ENCODE measurements at places on chromosomes 1 and 21.

DNA sequence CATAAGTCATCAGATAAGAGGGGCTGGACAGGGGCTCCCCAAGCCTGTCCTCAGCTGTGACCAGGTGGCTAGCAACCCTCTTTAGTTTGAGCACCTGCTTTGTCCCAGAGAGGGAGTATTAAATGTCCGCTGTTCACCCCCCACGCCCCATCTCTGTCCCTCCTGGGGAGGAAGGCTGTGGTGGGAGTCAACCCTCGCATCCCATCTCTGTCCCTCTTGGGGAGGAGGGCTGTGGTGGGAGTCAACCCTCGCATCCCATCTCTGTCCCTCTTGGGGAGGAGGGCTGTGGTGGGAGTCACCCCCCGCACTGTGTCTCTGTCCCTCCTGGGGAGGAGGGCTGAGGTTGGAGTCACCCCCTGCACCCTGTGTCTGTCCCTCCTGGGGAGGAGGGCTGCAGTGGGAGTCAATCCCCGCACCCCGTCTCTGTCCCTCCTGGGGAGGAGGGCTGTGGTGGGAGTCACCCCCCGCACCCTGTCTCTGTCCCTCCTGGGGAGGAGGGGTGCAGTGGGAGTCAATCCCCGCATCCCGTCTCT lies 72.6 kb upstream of the ABCG1 start:
- no peak for DNase-seq

DNA sequence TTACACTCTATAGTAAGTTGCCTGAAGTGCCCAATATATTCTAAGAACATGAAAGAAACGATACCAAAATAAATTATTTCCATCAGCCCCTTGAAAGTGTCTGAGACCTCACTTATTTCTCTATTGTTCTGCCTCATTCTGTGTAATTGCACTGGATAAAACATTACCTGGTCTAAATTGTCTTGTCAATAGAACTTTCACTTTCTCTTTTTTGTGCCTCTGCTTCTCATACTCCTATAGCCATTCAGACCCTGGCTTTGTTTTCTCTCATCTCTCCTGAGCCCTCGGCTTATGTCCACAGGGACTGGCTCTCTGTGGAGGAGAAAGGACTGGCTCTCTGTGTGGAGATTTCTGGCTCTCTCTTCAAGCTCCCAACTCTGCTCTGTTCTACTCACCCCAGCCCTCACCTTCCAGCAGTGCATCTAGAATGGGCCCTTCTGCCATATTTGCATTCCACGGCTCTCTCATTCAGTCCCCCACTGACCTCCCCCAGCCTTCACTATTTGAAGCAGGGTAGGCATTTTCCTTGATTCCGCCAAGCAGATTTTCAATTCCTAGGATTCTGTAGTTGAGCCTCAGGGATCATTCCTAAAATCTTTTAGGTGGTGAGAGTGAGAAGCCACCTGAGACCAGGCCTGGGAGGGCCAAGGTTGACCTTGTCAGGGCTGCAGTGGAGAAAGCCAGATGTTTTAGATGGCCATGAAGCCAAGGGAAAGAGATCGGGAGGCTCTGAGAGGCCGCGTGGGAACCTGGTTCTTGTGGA lies 15.9 kb upstream of the GALNT2 start:
- DNase-seq, result no peak

DNA sequence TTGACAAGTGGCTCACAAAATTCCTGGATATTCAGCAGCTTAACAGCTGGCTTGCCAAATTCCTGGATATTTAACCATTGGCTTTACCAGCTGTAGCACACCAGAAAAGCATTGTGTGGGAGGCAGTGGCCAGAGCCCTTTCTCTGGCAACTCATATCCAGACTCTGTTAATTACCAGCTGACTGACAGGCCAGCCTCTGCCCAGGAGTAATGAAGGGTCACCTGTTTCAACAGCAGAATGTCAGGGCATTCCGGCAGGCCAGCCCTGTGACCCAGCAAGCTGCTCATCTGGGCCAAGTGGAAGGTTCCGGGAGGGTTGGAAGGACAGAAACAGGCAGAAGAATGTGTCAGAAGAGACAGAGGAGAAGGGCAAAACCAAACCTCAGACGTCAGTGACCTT lies 35.2 kb upstream of the KIRREL1 start:
- DNase-seq, result no peak

DNA sequence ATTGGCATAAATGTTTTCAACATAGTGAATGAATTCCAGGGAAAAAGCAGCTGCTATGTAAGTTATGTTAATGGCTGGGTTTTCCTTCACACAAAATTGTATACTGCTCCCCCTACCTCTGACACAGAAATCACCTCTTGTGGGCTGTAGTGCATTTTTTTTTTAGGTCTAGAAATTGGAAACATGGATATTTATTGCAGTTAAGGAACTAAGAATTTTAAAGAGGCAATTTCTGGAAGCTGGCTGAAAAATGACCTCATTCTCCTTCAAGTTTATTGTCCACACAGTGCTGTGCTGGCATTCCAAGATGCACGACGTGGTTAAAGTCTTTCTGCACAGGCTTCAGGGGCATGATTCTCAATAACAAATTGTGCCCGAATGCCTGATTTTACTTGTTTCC lies 1424.2 kb downstream of the MRPL39 start:
- no peak for DNase-seq

GRCh38 chr1:54342742-54343687 lies 63.2 kb downstream of the SSBP3 start:
- DNase-seq, result no peak

DNA sequence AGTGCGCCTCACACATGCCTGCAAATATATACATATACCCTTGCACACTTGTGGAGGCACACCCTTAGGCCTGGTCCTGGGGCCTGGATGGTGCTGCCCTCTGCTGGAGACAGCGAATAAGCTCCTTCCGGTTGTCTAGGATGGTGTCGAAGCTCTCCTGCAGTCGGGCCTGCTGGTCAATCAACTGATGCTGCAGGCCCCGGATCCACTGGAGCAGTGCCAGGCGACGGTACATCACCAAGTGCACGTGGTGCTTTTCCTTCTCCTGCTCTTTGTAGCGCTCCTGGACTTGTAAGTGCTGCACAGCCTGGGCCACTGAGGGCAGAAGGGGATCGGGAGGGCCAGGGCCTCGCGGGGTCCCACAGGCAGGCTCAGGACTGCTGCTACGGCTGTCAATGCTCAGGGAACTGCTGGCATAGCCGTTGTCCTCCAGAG lies 3.1 kb downstream of the C1orf216 start:
- peak; percentile 56 for DNase-seq

DNA sequence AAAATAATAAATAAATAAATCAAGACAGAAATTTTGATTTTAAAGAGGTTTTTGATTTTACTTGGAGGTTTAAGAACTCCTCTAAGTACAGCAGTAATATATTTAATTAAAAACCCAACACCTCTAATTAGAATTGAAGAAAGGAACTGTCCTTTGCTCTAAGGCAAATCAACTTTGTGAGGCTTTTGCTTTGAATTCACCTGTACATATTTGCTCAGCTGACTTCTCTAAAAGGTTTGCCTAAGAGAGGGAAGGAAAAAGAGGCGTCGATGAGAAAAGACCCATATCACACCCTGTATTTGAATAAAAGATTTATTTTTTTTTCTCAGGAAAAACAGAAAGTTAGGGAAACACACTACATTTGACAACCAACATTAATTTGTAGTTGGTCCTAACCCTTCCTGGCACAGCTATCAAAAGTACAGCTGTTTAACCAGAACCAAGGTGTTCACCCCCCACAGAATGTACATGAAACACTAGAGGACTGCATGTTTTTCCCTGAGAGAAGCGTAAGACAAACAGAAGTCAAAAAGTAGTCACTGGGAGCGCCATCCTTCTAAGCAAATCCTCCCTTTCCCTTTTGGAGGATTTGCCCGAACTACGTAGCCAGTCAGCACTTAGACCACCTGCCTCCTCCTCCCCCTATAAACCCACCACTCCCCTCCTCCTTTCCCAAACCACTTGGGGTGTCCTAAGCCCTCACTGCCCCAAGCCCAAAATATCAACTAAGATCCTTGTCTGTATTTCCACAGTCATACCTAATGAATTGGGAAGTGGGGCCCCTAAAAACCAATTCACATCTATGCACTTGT lies 4.9 kb downstream of the MCL1 start:
- DNase-seq, result no peak

GRCh38 chr1:212186427-212187207 lies 98.6 kb upstream of the PPP2R5A start:
- peak; percentile 57 for DNase-seq

DNA sequence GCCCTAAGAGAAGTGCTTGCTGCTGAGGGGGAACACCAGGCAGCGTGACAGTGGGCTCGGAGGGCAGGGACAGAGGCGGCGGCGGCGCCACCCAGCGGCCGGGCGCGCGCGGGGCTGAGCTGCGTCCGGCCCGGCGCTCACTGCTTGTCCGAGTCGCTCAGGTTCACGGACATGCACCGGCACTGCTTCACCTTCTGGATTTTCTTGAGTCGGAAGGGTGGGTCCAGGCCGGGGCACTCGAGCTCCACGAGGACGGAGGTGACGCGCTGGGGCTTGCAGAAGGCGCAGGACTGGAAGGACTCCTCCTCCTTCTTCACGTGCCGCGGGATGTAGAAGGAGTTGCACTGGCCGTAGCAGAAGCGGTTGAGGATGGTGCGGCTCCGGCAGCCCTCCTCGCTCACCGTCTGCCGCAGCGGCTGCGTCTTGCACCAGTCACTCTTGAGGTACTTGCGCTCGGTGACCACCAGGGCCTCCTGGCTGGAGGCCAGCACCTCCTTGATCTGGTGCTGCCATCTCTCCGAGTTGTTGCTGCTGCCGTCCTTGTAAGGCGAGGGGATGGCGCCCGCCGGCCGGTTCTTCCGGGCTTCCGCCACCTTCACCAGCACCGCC lies 119.0 kb downstream of the GREM2 start:
- no peak for DNase-seq

DNA sequence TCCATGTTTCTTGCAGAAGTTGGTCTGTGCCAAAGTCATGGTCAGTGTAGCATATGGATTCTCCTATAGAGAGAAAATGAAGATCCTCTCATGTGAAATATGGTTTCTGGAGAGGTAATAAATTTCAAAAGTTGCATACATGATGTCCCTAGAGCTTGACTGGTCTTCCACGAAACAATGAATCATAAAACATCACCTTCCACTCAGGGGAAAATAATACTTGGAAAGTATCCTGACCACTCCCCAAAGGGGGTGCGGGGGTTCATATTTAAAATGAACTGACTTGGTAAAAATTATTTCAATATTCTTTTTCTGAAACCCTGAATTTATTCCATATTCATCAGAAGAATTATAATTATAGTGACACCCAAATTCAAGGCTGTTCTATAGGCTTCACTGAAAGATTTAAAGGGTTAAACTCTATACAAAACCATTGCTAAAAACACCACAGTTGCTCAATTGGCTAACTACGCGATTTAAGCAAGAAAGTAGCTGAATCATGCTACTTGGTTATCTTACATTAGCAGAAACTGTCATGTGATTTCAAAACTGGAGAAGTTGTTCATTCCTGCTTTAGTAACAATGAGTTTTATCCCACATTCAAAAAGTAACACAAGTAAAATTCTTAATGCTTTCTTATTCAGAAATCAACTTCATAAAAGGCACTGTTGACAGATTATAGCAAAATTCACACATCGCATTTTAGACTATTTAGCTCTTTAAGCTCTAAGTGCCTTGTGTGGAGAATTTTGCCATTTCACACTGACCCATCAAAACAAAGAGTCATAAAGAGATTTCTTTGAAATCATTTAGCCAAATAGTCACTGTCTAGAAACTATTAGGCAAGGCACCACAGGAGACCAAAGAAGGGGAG lies 5.3 kb downstream of the CREG1 start:
- peak; percentile 93 for DNase-seq

DNA sequence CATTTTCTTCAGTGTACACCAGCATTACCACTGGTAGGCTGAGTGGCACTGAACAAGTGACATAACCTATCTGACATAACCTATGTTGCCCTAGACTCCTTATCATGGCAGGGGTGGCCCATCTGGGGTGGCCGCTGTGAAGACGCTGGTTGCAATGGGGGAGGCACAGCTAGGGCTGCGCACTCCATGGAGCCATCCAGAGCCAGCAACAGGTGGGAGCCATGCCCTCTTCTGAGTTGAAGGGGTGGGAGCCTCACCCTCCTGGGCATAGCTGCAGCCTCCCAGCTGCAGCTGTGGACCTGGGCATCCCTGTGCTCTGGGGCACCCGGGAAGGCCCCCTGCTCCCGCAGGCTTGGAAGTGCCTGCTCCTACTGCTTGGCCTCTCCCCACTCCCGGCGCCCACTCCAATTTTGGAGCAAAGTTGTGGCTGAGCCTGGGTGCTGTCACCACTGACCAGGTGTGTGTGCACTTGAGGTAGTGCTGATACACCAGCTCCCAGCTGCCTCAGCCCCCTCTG lies 52.4 kb upstream of the NTPCR start:
- no peak for DNase-seq

DNA sequence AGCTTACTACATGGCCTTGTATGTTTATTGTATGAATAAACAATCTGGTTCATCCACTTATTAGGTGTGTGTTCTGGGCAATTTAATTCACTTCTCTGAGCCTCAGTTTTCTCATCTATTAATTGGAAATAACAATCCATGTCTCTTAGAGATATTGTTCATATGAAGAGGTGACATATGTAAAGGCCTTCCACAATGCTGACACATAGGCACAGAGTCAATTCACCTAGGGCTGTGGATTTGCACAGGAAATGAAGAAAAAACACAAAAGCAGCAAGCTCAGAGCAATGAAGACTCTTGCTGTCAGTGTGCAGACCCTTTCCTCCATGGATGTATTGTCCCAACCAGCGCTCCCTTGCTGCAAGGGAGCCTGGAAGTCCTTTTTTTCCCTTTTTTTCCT lies 195.2 kb upstream of the CAMK1G start:
- no peak for DNase-seq

Measured in inflammatory macrophage treated with lipopolysaccharide for 1 hour (primary cell).